ENCODE measurements at places on chromosomes 7 and 10.

- no peak for DNase-seq
Observed at GRCh38 chr10:11856678-11857077, 33.5 kb downstream of the PROSER2 start.

- no peak for DNase-seq
Observed at GRCh38 chr10:56991591-56992069, 630.6 kb upstream of the ZWINT start.

DNA sequence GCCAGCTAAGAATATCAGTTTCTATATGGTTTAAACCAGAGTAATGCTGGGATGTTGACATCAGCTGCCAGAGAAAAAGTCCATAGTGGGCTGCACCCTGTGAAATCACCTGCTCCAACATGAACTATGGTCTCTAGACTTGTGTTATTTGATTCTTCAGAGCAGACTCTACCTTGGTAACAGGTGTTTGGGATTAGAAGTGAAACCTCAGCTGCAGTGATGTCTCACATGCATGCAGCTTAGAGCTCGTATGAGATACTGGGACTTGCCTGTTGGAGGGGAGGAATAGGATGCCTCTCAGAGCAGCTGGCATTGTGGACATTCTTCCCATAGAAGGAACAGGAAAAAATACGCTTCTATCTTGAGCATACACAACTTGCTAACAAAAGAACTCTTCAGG, 287.1 kb upstream of the CSTF2T start:
- no peak for DNase-seq

DNA sequence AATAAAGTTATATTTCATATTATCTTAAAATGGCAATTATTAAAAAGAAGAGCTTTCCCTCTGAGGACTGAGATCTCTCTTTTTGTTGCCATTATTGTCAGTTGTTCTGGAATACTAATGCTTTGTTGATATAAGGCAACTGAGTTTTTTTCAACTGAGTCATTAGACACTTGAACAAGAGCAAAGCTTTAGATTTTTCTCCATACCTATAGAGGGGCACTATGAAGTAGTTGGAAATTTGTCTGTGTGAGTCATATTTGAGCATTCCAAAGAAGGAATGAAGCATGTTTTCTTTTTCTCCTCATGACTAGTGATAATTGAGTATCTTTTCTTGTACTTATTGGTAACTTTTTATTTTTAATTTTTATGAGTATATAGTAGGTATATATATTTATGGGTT, 24.5 kb downstream of the RPA3 start:
- peak; percentile 9 for DNase-seq

GRCh38 chr7:107090457-107090856, 46.0 kb downstream of the PRKAR2B start:
- DNase-seq: no peak

GRCh38 chr10:97329766-97330165, 4.8 kb downstream of the FRAT2 start:
- no peak for DNase-seq

- no peak for DNase-seq
Observed at GRCh38 chr7:4399121-4399520, 283.0 kb upstream of the FOXK1 start.

- no peak for DNase-seq
Observed at GRCh38 chr7:99106411-99106810, 37.5 kb downstream of the SMURF1 start.

- no peak for DNase-seq
Observed at GRCh38 chr10:82310839-82311238, 435.8 kb downstream of the NRG3 start.

- peak; percentile 67 for DNase-seq
Observed at GRCh38 chr7:6430271-6430940, 17.3 kb downstream of the DAGLB start.

GRCh38 chr7:31100445-31100844, 48.3 kb downstream of the ADCYAP1R1 start:
- DNase-seq: no peak

GRCh38 chr10:121999301-121999700, 10.3 kb downstream of the TACC2 start:
- no peak for DNase-seq

DNA sequence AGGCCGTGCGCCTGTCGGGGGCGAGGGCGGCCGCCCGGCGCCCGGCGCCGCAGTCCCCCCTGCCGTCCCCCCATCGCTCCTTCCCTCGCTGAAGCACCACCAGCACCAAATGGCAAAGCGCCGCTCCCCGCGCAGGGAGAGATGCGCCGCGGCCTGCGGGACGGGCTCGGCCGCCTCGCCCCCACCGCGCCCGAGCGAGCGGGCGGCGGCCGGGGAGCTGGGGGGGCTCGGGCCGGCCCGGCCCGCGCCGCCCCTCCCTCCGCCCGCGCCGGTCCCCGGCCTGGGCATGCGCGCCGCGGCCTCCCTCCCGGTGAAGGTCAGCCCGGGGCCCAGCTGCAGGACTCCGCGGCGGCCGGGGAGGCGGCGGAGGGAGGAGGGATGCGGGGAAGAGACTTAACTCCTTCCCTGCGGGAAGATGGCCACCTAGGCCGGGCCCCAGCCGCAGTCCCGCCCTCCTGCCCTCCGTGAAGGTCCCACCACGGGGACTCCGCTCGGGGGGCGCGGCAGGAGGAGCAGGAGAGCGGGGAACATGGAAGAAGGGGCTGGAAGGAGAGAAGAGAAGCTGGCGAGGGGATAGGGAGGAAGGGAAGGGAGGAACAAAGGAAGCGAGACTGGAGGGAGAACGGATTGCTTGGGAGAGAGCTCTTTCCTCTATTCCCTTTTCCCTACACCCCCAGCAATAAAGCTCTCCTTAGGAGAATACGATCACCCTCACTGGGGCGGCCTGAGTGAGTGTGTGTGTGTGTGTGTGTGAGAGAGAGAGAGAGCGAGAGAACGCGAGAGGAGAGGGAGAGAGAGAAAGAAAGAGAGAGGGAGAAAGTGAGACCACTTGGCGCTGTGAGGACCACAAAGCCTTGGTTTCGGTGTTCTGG, 3.4 kb upstream of the SMARCD3 start:
- DNase-seq: peak; percentile 94

DNA sequence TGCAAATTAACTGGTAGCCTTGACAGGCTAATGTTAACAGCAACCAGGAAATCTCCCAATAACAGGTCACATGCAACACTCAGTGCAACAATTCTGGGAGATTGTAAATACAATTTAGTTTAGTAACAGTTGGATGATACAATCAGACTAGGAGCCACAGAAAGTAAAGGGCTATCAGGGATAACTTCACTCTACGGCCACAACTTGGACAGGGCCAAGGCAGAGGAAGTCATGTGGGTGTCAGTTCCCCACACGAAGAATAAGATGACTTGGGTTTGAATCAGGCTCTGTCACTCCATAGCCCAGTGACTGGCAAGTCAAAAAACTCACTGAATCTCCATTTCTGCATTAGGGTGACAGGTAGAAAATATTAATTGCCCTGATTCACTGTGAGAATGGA, 217.3 kb upstream of the CCDC6 start:
- no peak for DNase-seq

GRCh38 chr7:111568870-111569462, 6.7 kb upstream of the IMMP2L start:
- DNase-seq: no peak

GRCh38 chr7:80373429-80374032, 138.3 kb downstream of the GNAT3 start:
- DNase-seq: no peak

DNA sequence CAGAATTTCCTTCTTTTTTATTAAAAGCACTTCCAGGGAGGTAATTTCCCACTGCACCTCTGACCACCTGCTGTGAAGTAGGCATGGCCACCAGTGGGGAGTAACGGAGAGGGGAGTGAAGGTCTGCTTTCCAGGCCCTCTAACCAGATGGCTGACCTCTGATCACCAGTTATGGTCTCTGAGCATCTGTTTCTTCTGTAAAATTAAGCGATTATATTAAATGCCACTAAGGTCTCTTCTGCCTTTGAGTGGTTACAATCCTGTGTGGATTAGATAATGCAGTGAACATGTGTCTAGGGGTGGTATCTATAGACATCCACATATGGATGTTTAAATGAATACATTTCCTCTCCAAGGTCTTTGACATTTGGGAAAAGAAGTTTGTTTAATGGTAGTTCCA, 199.6 kb downstream of the HERPUD2 start:
- no peak for DNase-seq

- DNase-seq: peak; percentile 42
Observed at GRCh38 chr10:69004821-69005220, 16.2 kb downstream of the KIFBP start.

DNA sequence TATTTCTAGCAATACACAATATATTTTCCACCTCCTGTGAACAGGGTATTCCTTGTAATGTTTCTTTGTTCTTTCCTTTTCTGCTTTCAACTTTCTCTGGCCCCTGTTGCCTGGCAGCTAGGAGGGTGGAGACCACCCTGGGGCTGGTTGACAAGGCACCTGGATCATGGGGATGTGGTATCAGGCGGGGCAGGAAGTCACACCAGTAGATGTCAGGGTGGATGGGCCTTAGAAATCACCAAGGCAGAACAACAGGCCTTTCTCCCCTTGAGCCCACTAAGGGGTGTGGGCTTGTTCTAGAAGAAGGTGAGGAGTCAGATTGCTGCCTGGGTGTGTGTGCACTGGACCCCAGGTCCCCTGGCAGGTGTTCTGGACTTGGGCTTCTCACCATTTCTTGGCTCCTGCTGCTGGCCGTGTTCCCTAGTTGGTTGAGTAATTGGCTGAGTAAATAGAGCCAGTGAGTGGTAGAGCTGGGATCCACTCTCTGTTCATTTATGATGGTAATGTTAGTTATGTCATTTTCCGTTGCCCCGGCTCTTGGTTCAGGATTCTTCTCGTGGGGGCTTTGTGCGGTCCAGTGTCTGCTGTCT, 24.9 kb downstream of the ZNF783 start:
- no peak for DNase-seq

DNA sequence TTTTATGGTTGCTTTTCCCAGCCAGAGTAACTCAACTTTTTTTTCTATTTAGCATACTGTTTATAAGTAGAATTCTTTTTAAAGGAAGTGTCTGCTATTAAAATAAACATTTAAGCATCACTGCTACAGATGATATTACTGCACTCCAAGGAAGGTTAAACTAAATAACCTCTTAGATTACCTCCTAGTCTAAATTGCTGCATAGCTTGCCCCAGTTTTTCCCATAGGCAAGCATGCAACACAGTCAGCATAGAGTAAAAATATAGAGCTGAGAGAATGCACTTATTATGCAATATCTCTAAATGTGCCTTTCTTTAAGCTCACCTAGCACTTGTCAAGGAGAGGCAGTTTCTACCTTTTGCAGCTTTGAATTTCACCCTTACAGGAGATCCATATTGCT, 1392.4 kb upstream of the CELF2 start:
- peak; percentile 3 for DNase-seq

- DNase-seq: no peak
Observed at GRCh38 chr10:74770400-74770799, 56.0 kb upstream of the KAT6B start.

DNA sequence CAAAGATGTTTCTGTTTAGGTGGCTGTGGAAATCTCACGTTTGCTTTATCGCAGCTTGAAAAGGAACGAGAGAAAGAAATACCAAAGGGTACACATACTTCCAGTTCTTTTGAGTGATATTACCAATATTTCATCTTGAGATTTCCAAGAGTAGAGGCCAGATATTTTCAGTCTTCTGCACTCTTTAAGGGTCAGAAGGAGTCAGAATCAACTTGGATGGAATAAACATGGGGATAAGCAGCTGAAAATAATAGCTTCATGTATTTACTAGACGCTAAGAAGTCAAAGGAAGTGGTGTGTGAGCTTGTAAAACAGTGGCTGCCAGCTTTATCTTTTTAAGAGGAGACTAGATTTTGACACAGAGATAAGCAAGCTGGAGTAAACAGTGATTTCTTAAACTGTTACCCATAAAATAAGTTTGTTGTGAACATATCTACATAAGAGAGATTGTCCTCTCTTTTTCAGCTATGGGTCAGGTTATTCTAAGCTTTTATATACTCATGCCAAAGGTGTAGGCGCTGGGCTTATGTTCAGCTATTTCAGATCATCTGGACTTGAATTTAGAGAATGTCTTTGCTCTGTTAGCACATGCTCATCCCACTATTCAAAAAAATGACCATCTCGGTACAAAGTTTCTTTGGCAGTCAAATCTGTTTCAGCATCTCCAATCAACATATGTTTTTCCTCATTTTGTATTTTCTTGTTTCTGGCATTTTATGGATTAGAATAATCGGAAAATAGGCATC, 170.8 kb upstream of the TCF7L2 start:
- DNase-seq: no peak

GRCh38 chr10:104317726-104318299, 20.5 kb downstream of the ITPRIP start:
- no peak for DNase-seq

GRCh38 chr7:36265680-36266079, 112.6 kb downstream of the EEPD1 start:
- no peak for DNase-seq
